NCI-H2081 treated with DMSO at 0.1 percent for 48 hours (cell line): ENCODE measurements at places on chromosomes 5 and 9.
A peak's percentile ranks its signal among the peaks of the same experiment; 100 is the strongest.

DNA sequence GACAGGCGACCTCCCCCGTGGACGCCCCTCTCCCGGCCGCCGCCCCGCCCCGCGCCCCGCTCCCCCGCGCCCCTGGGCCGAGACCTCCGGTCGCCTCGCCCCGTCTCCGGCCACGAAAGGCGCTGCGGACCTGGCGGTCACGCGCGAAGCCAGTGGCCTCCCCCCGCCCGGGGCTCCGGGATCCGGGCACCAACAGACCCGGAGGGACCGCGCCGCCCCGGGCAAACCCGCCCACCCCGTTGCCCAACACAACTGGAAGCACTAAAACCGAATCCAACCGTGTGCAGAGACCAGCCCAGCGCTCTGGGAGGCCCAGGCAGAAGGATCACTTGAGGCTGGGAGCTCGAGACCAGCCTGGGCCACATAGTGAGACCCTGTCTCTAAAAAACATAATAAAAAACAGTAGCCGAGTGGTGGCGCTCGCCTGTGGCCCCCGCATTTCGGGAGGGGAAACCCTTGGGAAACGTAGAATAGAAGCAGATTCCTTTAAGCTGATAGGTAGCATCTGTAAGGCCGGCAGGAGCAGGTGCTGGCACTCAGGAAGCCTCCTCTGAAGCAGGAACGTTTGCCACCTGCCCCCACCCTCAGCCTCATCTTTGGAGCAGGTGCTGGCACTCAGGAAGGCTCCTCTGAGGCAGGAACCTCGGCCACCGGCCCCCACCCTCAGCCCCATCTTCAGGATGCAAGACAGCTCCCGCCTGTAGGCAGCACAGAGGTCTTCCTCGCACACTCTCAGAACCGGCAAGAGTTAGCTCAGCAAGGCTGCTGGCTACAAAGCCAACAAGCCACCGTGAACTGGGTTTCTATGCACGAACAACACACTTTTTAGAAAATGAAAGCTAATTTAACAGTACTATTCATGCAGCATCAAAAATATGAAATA, 4.6 kb upstream of the SLC9A3 start:
- DNase-seq = no peak

DNA sequence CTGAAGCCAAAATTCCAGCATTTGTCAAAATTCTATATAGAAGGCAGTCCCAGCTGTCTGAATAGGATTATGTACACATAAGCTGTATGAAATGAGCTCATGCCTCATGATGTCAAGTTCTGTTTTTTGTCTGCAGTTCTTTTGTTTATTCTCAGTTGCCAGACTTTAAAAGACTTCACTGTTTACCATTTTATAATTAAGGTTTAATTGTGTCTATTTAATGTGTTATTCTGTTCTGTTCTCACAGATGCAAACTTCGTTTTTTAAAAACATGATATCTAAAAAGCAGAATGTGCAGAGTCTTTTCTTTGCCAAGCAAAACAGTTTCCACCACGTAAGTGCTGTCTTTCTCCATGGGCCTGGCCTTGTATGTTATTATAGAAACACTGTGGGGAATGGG, 31.1 kb downstream of the ERAP1 start:
- no peak for DNase-seq

- no peak for DNase-seq
Observed at GRCh38 chr5:76269259-76269931, 133.7 kb upstream of the IQGAP2 start.

GRCh38 chr5:125209650-125210049, 463.2 kb upstream of the ZNF608 start:
- DNase-seq = no peak

GRCh38 chr5:81469676-81470075, 75.7 kb upstream of the ACOT12 start:
- DNase-seq = no peak

DNA sequence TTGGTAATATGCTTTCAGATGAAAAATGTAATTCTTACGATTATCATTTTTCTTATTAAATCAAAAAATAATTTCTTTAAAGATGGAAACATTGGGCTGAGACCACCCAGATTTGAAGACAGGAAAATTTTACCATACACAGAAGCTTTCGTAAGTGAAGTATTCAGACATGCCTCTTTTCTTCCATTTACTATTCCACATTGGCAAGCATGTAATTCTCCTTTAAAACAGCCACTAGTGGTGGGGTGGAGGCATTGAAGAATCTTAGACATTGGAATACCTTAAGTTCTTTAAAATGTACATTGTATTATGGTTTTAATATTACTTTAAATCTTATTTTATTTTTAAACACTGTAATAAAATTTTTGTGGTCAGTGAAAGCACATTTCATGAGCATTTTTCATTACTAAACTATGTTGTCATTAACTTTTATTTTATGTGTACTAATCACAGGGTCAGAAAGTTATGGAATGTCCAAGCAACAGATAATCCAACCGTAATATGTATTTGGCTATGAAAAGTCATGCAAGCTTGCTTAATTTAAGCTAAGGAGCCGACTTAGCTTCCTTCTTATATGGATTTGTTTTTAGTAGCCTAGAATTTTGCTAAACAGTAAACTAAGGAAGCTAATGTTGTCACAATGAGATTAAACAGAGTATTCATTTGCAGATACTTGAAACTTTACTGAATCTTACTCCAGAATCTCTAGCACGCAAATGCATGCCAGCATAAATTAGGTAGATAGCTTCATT, 97.4 kb upstream of the ALDH1A1 start:
- DNase-seq = no peak

- DNase-seq = no peak
Observed at GRCh38 chr5:125394661-125395280, 648.3 kb upstream of the ZNF608 start.

DNA sequence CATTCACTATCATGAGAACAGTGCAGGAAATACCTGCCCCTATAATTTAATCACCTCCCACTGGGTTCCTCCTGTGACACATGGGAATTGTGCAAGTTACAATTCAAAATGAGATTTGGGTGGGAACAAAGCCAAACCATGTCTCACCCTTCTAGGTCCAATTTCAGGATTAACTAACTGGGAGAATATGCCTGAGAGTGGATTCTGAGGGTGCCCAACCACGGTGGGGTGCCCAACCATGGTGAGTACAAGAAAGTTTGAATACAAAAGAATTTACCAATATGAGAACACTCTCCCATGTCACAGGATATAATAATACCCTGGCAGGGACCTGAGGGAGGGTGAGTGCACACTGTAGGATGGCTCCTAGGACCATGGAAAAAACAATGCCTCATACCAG, 17.2 kb upstream of the GDA start:
- DNase-seq = no peak

- DNase-seq = no peak
Observed at GRCh38 chr9:79166005-79166404, 405.8 kb upstream of the TLE4 start.

DNA sequence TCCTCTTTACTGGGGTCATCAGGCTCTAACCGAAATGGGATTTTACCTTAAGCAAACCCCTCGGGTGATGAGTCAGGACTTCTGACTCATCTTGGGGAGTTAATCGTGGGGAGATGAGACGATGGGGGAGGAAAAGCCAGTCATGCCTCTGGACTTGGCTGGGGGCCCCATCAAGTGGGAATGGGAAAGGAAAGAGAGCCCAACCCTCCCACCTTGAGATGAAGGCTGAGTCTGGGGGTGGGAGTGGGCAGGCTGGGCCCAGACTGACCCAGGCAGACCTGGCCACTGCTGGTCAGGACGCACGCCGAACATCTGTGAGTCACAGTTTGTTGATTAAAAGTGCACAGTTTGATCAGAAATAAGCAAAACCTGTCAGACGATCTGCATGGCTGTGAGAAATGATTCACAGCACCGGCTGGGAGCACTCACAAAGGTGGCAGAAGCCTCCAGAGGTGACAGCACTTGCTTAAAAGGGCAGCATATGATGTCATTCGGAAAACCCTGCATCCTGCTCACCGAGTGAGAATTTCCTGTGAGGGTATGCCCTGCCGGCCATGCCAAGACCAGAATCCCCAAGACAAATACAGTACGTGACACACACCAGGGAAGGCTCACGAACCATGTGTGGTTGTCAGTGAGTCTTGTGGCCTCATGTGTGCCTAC, 50.0 kb upstream of the SLC25A51 start:
- DNase-seq = no peak

DNA sequence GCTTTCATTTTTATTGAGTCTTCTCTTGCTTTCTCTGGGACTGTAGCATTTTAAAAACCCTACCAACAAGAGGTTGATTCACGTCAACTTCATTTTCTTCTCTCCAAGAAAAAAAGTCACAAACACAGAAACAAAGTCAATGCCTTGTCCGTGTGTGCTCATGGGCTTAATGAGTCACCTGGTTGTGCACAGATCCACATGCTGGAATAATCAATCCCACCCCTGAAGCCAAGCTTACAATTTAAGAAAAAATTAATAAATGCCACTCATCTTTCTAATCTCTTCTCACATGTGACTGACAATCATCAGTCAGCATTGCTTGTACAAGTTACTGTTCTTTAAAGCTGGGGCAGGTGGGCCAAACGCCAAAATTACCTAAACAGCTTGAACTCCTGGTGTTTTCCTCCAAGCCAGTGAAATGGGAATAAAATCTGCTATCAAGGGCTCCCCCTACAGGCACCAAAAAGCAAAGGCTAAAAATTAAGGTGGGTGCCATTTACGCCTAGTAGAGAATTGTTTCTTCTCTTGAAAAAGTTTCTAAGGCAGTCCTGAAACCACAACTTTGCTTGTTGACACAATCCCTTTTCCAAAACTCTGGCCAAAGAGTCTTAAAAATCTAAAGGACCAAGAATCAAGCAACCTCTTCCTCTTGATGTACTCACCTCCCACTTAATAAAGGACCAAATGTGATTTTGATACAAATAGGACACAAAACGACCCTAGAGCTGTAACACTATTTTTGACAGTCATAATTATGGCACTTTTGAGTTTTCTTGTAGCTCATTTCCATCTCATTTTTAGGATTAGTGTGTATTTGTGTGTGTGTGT, 21.3 kb downstream of the TRMO start:
- peak; percentile 17 for DNase-seq
